ENCODE measurements at places on chromosomes 12 and 14. TPM values are rescaled to one million over a fixed set of nuclear protein-coding genes. Genes with fewer than 3 reads are reported as not detected.

The ARF6 gene
- 162 TPM for total RNA-seq

The TMEM117 gene
- total RNA-seq = 1.3 TPM

The AICDA gene
- total RNA-seq = not detected

The KCNJ8 gene
- total RNA-seq = not detected

The SLC7A7 gene
- not detected for total RNA-seq

The KRT78 gene
- total RNA-seq = not detected

The RD3L gene
- not detected for total RNA-seq

The TSHR gene
- total RNA-seq = not detected

The KLRC4 gene
- total RNA-seq = not detected

The JKAMP gene
- total RNA-seq = 29.6 TPM

The KRT85 gene
- not detected for total RNA-seq

The PPP1R1A gene
- total RNA-seq = not detected

The TAS2R14 gene
- total RNA-seq = 2.6 TPM

The HAL gene
- total RNA-seq = 0.57 TPM

The SYT1 gene
- total RNA-seq = not detected

The GARIN6 gene
- not detected for total RNA-seq

The DENND5B gene
- 1.2 TPM for total RNA-seq

The CD27 gene
- total RNA-seq = 23.3 TPM

The SIX6 gene
- total RNA-seq = not detected

The IL26 gene
- 0.30 TPM for total RNA-seq

The RASAL1 gene
- 2.2 TPM for total RNA-seq

The EML5 gene
- total RNA-seq = 0.39 TPM

The CLEC9A gene
- total RNA-seq = not detected

The PIWIL1 gene
- not detected for total RNA-seq

The FAM222A gene
- total RNA-seq = 1.4 TPM

The DPY19L2 gene
- 0.91 TPM for total RNA-seq

The FOXM1 gene
- 74.8 TPM for total RNA-seq

The PTPRR gene
- not detected for total RNA-seq

The MUCL1 gene
- total RNA-seq = not detected

The POTEG gene
- not detected for total RNA-seq

Data from activated T-helper 2 cell treated with anti-CD3 and anti-CD28 coated beads, Interferon-gamma antibody, Interleukin-2, Interleukin-4, amounts not matched to agents 10 μg/mL and 5 μg/mL and 100 μg/mL, durations not matched to agents 14 hours and 24 hours and 36 hours (primary cell).